ENCODE measurements at places on chromosomes 16 and 17.

GRCh38 chr16:27929818-27930217 is 133.7 kb downstream of the GSG1L start:
- DNase-seq, result no peak

- peak; percentile 57 for DNase-seq
Measured at GRCh38 chr17:8300627-8301242, 5.5 kb upstream of the SLC25A35 start.

GRCh38 chr17:16325964-16326363 is 27.3 kb downstream of the CENPV start:
- DNase-seq, result no peak

- DNase-seq, result no peak
Measured at GRCh38 chr17:60173304-60173819, 23.6 kb downstream of the CA4 start.

- DNase-seq, result no peak
Measured at GRCh38 chr17:8294814-8295316, 335 bp downstream of the SLC25A35 start.
